Renal pelvis (tissue), 12 donors: ENCODE measurements at places on chromosomes 11 and 22. TPM values are rescaled to one million over a fixed set of nuclear protein-coding genes. Genes with fewer than 3 reads are reported as not detected.

The MYEOV gene
- 3.9 TPM for polyA plus RNA-seq

The OR51B5 gene
- 0.34 TPM for polyA plus RNA-seq

The KCNK4 gene
- polyA plus RNA-seq = not detected

The PSMC3 gene
- 154 TPM for polyA plus RNA-seq

- DNase-seq = peak; percentile 57
These were observed 12.5 kb downstream of the L3MBTL2 start for GRCh38 chr22:41217553-41218157.

- no peak for DNase-seq
These were observed 6.3 kb downstream of the DRD4 start for GRCh38 chr11:643366-643765.

- DNase-seq = no peak
These were observed 35.1 kb downstream of the TRIM29 start for GRCh38 chr11:120102864-120103122.

DNA sequence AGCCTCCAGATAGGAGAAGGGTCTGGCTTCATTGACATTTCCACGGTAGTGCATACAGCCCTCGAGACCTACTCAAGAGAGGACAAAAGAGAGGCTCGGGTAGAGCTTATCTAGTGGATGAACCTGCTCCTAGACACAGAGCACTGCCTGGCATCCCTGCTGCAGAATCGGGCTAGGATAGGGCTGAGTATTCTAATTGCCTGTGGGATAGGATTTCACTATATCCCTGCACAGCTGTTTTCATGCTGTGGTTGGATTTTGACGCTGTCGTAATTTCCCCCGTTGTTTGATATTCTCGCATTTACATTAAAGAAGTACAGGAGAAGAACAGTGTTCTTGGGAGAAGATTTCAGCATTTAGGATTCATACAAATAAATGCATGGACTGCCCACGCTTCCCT is 107.8 kb downstream of the KIRREL3 start:
- no peak for DNase-seq

GRCh38 chr11:1933416-1934334 is 13.5 kb upstream of the MRPL23 start:
- DNase-seq = no peak

DNA sequence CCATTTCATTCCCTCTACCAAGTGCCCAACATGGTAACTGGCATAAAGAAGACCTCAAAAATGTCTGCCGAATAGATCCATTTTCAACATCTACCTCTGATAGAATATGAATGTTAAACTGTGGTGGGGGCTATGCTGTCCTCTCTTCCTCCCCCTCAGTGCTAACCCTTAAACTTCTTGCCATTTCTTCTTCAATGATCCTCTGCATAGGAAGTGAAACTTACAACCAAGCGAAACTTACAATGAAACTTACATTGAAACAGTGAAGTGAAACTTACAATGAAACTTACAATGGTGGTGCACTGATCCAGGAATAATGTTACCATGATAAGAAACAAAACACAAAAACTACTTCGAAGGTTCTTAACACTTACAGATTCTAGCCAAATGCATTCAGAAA is 4.7 kb downstream of the RTCB start:
- no peak for DNase-seq

DNA sequence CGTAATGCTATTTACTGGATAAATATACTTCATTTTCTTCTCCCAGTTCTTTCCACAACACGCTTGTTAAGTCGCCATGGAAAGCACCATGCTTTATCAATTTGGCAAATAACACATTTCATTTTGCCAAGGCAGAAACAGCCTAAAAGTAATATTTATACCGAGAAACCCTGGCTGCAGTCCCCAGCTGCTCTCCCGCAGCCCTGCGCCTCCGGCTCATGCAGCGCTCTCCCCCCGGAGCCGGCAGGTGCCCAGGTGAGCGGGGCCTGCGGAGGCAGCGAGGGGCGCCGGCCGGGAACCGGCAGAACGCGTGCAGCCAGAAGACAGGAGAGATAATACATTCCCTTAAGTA is 681 bp upstream of the ARHGEF12 start:
- DNase-seq = no peak

DNA sequence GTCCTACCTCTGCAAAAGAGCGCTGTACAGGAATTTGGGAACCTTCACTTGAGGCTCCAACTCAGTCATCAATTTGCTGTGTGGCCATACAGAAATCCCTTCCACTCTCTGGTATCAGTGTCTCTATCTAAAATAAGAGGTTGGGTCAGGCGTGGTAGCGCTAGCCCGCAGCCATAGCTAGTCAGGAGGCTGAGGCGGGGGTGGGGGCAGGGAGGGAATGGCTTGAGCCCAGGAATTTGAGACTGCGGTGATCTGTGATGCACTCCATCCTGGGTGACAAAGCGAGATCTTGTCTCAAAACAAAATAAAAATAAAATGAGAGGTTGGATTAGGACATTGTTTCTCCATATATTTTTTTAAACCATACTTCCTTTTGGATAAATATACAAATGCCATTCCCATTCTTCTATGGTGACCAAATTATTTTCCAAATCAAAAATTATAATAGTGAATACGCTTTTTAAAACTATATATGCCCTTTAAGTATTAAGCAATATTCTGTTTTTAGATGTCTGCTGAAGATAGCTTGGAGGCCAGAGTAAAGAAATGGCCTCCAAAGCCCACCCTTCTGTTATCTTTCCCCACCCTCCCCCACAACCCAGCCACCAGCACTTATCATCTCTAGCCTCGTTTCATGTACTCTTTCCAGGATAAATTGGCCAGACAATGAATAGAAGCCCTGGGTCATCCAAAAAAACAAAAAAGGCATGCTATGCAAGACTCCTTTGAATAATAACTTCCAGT is 87.2 kb downstream of the PLEKHA7 start:
- no peak for DNase-seq

DNA sequence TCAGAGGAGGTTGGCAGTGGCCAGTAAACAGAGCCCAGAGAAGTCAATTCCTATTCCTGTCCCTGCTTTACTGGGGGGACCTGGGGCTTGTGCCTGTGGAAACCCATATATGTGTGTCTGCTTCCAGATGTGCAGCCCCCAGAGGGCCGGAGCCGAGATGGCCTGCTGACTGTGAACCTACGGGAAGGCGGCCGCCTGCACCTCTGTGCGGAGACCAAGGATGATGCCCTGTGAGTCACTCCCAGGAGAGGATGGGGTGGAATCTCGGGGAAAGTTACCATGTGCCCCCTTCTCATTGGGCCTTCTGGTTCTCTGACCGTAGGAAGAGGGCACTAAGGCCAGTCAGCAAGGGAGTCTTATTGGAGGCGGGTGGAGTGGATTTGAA is 5.3 kb downstream of the PLEKHB1 start:
- DNase-seq = no peak

DNA sequence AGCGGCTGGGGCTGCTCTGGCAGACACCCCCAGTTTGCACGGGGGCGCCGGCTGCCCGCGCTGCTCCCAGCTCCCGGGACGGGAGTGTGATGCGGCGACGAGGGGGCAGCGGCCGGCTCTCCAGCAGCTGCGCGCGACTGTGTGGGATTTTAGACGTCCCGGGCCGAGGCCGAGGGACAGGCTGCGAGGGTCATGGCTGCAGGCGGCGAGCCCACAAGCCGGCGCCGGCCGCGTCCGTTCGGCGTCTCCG is 159 bp downstream of the FZD4 start:
- DNase-seq = no peak

DNA sequence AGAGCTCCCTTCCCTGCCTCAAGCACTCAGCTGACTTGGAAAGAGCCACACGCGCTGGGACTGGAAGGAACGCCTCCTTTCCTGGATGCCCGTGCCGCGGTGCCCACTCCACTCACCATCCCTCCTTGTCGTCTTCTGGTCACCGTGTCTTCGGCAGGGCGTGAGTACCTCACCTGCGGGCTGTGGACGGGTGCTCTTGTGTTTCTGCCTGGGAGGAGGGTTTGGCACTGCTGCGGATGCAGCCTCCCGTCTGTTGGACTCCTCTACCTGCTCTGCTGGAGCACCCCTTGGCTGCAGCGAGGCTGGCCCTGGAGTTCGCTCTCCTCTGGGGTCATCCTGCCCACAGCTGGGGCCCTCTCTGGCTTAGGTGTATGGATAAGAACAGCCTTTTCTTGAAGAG is 612.7 kb downstream of the BRD1 start:
- no peak for DNase-seq

DNA sequence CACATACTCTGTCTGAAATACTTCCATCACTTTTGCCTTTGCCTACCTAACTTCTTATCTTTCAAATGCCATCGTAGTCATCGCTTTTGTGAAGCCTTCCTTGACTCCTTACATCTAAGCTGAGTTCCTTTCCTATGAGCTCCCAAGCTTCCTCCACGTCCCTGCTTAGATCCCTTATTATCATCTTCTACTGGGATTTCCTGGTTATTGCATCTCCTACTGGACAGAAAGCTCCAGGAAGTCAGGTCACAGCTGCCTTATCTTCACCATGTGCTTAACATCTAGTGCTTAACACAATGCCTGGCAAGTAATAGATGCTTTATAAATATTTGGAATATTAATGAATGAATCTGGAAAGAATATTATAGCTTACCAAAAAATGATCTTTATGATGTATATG is 5.9 kb downstream of the YPEL4 start:
- DNase-seq = no peak

DNA sequence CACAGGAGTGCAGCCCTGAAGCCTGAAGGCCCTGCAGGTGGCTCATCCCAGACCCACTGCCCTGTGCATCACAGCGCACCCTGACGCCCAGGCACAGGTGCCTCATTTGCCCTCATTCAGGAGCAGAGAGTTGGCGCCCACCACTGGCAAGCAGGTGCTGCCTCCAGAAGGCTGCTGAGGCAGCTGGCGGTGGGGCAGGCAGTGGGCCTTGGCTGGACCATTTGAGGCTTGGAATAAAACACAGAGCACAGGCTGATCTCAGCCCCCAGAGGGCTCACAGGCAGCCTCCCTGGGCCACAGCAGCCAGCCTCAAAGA is 1151.9 kb downstream of the BRD1 start:
- DNase-seq = no peak

DNA sequence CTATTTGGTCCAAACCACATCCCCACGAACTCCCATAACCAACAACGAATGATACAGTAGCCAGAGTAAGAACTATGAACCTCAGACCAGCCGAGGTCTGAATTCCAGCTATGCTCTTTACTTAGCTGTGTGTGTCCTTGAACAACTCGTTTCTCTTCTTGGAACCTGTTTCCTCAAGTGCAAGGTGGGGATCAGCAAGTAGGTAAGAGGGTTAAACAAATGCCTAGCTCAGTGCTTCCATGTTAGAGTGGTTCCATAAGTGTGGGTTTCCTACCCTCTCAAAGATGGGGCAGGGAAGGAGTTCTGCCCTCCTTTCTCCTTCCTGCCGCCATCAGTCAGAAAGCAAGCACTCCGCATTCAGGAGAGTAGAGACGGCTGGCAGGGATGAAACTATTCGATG is 283.4 kb upstream of the SYN3 start:
- DNase-seq = no peak

DNA sequence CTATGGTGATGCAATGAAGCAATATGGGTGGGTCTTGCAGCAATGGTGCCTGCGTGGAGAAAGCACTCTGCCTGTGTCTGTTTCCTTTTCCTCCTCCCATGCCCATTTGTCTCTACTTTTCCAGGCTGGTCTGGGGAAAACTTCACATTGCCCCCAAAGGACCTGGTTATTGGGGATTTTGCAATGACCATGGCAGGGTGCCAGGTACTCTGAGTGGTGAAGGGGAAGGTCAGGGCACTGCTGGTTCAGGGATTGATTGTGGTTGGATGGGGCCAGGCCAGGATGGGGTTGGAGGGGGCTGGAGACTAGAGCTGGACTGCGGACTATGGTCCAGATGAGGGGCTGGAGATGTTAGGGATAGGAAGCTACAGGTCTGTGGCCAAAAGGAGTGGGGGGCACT is 92.1 kb downstream of the INSC start:
- no peak for DNase-seq

- DNase-seq = no peak
These were observed 2.5 kb upstream of the OR52D1 start for GRCh38 chr11:5486003-5486402.

DNA sequence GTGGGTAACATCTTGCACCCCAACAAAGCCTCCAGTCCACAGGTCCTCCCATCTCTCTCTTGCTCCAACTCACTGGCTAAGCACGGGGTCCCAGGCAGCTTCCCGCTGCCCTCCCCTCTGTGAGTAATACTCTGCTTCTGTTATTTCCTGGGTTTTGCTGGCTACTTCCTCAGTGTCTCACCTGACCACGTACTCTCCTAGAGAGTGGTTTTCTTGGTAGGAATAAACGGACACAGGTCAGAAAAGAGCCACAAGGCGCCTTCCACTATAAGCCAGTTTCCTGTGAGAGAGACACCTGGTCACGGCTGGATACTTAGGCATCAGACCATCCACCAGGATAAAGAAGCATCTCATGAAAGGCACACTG is 36.0 kb downstream of the ARRB1 start:
- DNase-seq = no peak

- DNase-seq = no peak
These were observed 24.7 kb downstream of the TPCN2 start for GRCh38 chr11:69073469-69073868.

- DNase-seq = no peak
These were observed 11.7 kb downstream of the RNF141 start for GRCh38 chr11:10529279-10529678.

DNA sequence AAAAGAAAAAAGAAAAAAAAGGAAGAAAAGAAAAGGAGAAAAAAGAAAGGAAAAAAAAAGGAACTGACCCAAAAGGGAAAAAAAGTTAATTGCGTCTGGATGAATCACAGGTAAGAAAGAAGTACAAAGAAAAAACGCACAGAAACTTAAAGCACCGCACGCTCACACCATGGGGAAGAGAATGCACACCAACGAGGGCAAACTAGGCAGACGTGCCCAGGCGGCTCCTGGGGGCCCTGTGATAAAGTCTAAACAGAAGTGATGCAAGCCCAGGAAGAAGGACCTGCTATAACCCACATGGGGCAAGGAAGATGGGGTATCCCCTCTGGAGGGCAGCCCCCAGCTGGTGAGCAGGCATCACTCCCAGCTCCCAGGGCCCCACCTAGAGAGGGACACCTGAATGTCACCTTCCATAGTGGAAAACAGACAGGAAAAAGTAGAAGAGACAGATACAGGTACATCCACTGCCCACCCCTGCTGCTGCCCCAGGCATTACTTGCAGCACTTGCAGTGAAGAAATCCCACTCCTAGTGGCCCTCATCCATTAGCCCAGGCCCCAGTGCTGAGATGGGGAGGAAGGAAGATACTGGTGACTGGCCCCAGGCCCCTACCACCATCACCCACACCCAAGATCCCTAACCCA is 28.9 kb downstream of the NAP1L4 start:
- no peak for DNase-seq

GRCh38 chr22:49295851-49296560 is 531.7 kb downstream of the BRD1 start:
- no peak for DNase-seq
